ENCODE measurements at places on chromosomes 2 and 18. TPM values are rescaled to one million over a fixed set of nuclear protein-coding genes. Genes with fewer than 3 reads are reported as not detected.

STRADB gene
- 56.7 TPM for total RNA-seq

IL18R1 gene
- 0.33 TPM for total RNA-seq

PAX8 gene
- total RNA-seq: 0.12 TPM

NEU2 gene
- not detected for total RNA-seq

RELCH gene
- 43.0 TPM for total RNA-seq

SERPINB4 gene
- not detected for total RNA-seq

SLC19A3 gene
- under 0.01 TPM for total RNA-seq

FHOD3 gene
- 19.7 TPM for total RNA-seq

CACNB4 gene
- 0.33 TPM for total RNA-seq

APCDD1 gene
- total RNA-seq: not detected

DSG1 gene
- not detected for total RNA-seq

ANKRD62 gene
- total RNA-seq: not detected
